Inflammatory macrophage (primary cell): ENCODE measurements at places on chromosomes 3 and 15.

- no peak for DNase-seq
These were observed 653.6 kb downstream of the NLGN1 start for GRCh38 chr3:174051191-174051590.

DNA sequence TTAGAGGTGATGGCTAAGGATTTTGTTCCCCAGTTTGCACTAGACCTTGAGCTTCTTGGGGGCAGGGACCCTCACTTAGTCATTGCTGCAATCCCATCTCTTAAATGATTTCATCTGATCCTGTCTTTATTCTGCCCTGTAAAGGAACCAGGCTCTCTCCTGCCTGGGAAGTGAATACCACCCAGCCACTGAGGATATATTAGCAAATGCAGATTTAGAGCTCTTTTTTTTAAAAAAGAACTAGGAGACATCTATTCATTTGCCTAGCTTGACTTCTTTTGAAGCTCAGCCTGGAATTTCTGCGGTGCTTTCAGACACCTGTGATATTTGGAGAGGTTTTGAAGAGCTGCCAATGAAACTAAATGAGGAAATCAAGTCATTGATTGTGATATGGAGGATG lies 41.8 kb downstream of the CA12 start:
- DNase-seq: no peak

GRCh38 chr3:159866201-159866746 lies 122.4 kb upstream of the IL12A start:
- no peak for DNase-seq

- no peak for DNase-seq
These were observed 29.5 kb upstream of the IL20RB start for GRCh38 chr3:136928240-136928639.

DNA sequence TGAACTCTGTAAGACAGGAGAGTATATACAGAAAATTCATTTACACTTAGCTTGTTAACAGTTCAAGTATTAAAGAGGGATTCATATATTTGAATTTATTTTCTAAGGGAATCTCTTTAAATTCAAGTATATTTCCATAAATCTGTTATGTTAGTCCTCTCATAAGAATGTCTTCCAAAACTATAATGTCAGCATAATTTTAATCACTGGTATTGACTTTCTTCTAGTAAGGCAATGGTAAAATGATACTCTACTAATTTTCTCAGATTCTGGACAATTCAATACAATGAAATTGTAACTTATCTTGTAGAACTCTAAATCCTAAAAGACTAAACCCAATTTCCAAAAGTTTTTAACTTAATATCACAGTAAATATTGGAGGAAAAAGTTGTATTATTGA lies 66.3 kb upstream of the EPHA6 start:
- DNase-seq: no peak

GRCh38 chr15:71801935-71802655 lies 8.3 kb upstream of the NR2E3 start:
- DNase-seq: no peak

- no peak for DNase-seq
These were observed 77.3 kb downstream of the SMAD3 start for GRCh38 chr15:67142767-67143100.

- DNase-seq: no peak
These were observed 21.4 kb upstream of the ZBED2 start for GRCh38 chr3:111616417-111617105.

- no peak for DNase-seq
These were observed 1.2 kb downstream of the USP19 start for GRCh38 chr3:49119439-49119838.

DNA sequence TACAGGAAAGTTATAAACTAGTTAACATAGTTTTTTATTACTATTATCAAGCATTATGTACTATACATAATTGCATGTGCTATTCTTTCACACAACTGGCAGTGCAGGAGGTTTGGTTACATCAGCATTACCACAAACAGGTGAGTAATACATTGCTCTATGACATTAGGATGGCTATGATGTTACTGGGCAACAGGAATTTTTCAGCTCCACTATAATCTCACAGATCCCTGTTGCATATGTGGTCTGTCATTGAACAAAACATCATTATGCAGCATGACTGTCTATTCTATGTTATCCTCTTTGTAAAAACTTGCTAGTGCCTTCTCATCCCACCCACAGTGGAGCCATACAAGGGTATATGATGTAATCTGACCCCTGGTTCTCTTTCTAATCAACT lies 36.5 kb upstream of the PDZRN3 start:
- no peak for DNase-seq

DNA sequence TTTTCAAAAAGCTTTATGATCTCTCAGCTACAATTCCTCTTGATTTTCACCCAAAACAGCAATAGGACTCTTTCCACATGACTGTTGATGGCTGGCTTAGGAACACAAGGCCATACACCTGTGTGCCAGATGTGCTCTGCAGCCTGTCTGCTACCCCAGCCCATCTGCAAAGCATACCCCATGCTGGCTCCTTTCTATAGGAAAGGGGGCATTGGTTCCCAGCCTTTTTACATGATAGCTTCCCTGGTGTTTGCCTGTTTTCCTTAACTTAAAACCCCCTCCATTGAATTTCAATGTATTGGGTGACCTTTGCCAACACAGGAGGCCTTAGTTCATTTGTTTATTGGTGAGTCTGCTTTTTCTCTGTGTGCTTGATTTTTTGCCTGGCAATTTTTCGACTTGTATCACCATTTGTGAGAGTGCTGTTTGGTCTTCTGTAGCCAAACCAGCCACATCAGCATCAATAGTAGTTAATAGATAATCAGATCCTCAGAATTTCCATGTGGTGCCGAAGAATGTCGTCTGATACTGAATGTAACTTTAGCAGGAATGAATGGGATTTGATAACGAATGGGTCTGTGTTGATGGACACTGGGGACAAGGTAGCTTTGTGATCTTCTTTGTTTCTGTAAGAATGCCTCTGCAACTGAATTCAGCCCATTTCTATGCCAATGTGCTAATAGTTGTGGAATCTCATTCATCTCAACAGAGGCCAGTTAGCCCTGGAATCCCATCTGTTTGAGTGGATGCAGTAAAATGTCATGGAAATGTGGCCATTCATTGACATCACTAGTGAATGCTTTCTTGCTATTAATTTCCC lies 272.2 kb upstream of the RARB start:
- DNase-seq: no peak
